MM.1S (cell line): ENCODE measurements at places on chromosomes 12 and 14.

DNA sequence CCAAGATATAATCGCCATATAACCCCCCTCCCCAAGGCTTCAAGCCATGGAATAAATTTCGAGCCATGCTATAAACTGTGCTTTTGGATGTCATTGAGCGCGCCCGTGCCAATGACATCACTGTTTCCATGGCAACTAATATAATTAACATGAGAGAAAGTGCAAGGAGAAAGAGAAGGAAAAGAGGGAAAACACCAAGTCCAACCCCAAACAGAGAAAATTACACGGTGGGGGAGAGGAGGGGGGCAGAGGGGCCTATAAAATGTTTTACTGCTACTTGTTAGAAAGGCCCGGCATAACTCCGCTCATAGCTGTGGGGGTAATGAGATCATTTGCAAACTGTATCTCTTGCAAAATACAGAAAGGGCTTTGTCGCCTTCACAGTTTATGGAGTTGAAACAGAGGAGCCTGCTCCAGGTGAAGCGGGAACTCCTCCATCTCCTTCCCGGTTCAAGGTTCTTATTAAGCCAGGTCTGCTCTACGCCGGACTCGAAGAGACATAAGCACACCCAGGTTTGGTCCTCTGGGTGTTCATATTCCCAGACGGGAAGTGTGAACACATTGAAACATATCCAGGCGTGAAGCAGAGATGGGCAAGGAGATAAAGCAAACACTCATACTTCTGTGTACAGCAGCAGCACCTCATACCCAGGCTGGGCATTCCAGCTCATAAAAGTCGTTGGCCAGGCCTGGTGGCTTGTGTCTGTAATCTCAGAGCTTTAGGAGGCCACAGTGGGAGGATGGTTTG lies 99.1 kb upstream of the MAP1LC3B2 start:
- DNase-seq: no peak

GRCh38 chr12:102527171-102527720 lies 46.9 kb upstream of the IGF1 start:
- no peak for DNase-seq

GRCh38 chr12:50089730-50090129 lies 4.6 kb downstream of the SMARCD1 start:
- DNase-seq: no peak

DNA sequence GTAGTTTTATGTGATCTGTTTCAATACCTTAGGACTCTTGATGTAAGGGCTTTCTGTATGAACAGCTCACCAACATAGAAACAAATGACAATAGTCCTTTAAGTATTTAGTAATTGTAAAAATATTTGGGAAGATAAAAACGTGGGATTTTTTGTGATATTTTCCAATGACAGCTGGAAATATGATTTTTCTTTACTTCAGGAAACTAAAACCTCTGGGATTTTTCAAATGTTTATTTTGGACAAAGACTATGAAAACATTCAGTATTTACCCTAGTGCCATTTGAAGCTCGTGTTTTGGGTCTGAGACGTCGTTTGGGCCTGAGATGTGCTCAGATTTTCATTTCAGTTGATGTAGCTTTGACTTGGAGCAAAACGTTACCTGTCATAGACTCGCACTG lies 240.0 kb downstream of the BMP4 start:
- DNase-seq: no peak

DNA sequence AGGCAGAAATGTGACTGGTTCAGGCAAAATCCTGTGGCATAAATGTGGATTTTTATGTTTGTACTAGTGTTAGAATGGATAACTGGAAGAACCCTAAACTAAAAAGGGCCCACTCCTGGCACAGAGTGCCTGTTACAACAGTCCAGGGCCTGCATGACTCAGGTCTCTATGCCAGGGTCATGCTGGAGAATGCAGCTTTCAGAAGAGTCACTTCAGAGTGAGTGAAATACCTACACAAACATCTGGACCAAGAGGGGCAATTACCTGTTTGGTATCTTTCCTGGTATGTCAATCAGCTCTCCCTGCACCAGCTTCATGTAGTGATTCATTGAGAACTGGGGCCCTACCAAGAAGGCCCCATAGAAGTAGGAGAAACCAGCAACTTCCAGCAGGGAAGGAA lies 10.0 kb downstream of the EMG1 start:
- DNase-seq: no peak

DNA sequence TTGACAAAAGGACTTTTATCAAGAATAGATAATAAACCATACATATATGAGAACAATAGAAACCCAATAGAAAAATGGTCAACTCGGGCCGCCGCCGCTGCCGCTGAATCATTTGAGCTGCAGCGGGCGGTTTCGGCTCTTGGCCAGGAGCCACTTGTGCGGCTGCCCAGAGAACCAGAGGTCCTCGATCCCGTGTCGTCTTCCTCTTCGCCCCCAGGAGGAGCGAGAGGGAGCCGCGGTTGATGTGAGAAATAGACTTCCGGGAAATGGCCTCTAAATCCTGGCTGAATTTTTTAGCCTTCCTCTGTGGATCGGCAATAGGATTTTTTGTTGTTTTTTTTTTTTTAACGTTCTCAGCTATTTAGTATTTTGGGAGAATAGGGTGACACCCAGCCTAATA lies 44.8 kb downstream of the CPSF6 start:
- no peak for DNase-seq

DNA sequence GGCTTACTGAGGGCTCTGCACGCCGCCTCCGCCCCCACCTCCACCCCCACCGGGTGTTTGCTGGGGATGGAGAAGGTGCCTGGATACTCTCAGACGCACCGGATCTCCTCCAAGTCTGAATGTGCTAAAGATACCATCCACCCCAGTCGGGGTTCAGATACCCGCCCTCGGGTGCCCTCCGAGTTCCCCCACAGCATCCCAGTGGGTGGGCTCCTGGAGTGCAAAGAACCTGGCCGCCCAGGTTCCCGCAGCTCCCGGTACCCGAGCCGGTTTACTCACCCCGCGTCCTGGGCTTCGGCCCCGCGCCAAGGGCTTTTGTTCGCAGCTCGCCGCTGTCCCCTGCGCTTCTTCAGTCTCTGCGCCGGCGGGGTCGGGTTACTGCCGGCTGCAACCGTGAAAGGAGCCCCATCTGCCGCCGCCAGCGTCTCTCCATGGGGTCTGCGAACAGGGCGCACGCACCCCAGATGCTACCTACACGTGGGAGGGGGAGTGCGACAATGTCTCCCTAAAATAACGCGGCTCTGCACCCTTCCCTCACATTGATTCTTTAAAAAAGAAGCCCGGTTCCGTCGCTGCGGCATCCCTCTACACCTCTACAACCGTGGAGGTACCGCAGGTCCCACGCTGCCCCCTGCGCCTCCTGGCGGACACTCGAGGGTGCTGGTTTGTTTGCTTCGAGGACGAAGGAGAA lies at the start of gene CCDC177:
Gene CCDC177, minus strand, starts transcription at position 609 of the 691 bp plus-strand sequence. CDS start 1,249 bp downstream, outside the sequence.
- DNase-seq: peak; percentile 50

DNA sequence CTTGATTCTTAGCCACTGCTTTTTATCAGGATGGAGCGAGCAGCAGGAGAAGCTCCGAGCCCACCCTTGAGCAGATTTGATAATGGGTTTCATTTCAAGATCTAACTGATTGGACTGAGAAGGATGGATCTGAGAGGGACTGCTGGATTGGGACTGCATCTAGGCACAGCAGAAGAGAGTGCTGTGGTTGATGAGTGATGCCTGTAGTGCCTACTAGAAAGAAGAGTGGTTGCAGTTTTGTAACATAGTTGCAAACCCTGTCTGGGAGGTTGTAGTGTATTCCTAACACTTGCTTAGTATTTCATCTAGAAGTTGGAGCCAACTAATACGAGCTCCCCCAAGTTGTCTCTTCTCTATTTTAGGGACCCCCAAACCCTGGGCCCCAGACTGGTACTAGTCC lies 88.7 kb downstream of the ASCL1 start:
- DNase-seq: no peak

- DNase-seq: peak; percentile 14
Observed at GRCh38 chr12:9864913-9865675, 4.1 kb downstream of the CLEC2B start.
